ENCODE measurements at places on chromosomes 13 and 19.

GRCh38 chr13:21138561-21138960, 37.8 kb downstream of the SKA3 start:
- DNase-seq: no peak

GRCh38 chr13:100887729-100888151, 213.1 kb upstream of the TMTC4 start:
- DNase-seq: no peak

GRCh38 chr19:13952154-13952930, at the start of gene DCAF15:
TSS of gene DCAF15 (plus strand) at chr19:13952509. CDS start at chr19:13952513, 4 bp downstream.
- peak; percentile 99 for DNase-seq

- no peak for DNase-seq
Measured at GRCh38 chr13:113548778-113549621, 35.6 kb upstream of the TFDP1 start.

DNA sequence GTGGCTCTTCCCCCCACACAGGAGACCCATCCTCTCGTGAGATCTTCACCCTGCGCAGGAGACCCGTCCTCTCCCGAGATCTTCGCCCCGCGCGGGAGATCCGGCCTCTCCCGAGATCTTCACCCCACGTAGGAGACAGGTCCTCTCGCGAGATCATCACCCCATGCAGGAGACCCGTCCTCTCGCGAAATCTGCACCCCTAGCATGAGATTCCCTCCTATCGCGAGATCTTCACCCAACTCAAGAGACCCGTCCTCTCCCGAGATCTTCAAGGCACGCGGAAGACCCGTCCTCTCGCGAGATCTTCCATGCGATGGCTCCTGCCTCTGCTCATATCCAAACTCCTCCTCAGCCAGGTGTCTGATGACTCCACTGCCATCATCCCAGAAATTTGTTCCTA, 24.3 kb downstream of the LAIR2 start:
- DNase-seq: no peak

DNA sequence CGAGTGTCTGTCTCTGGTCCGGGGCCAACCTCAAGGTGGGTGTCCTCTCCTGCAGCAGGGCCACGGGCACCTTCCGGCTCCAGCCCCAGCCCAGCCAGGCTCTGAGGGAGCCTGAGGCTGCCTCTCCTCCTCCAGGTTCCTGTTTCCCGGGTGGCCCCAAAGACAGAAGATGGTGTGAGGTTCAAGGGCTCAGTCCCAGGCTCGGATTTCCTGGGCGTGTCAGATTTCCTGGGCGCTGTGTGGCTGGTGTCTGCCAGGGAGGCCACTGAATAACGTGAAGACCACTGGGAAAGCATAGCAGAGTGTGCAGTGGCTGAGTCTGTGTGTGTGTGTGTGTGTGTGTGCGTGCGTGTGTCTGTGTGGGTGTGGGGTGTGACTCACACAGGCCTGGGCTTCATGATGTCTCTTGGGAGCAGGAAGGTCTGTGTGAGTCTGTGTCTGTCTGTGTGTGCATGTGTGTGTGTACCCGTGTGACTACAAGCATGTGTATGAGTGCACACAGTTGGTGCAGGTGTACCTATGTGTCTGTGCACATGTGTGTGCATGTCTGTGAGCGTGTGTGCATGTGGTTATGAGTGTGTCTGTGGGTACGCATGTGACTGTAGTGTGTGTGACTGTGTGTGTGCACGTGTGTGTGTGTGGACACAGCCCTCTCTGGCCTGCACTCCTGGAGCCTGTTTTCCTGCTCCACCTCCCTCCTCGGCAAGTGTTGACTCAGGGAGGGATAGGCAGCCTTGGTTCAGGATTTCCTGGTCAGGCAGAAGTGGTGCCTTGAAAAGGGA, 28.3 kb downstream of the CEBPA start:
- DNase-seq: peak; percentile 17

- DNase-seq: no peak
Measured at GRCh38 chr19:14582894-14583340, at the start of gene CLEC17A. TSS of gene CLEC17A (plus strand) at chr19:14583084. CDS start at chr19:14583161, 77 bp downstream.

DNA sequence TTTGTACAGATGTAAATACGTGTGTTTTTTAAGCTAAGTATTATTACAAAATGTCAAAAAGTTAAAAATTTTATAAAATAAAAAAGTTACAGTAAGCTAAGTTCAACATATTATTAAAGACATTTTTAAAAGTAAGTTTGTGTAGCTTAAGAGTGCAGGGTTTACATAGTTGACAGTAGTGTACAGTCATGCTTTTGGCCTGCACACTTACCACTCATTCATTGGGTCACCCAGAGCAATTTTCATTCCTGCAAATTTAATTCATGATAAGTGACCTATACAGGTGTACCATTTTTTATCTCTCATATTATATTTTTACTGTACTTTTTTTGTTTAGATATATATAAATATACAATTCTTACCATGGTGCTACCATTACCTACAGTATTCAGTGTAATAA, 769.9 kb upstream of the SLITRK6 start:
- DNase-seq: no peak

GRCh38 chr19:2045501-2046045, 5.5 kb downstream of the MKNK2 start:
- DNase-seq: no peak

GRCh38 chr13:25608181-25608580, 236.4 kb downstream of the ATP8A2 start:
- DNase-seq: no peak

- DNase-seq: no peak
Measured at GRCh38 chr19:46411925-46412649, 1.3 kb downstream of the CCDC8 start.

- no peak for DNase-seq
Measured at GRCh38 chr13:32877491-32877890, 138.7 kb upstream of the KL start.

- no peak for DNase-seq
Measured at GRCh38 chr13:51834581-51835171, 10.3 kb downstream of the TMEM272 start.

Measured in stimulated activated CD4-positive, alpha-beta T cell treated with anti-CD3 and anti-CD28 coated beads, Interleukin-12 subunit alpha, Interleukin-12 subunit beta, amount 100 ng/mL, for 24 hours (primary cell).